Omental fat pad (tissue), 4 donors: ENCODE measurements at places on chromosomes 7 and 10. TPM values are rescaled to one million over a fixed set of nuclear protein-coding genes. Genes with fewer than 3 reads are reported as not detected.

DNA sequence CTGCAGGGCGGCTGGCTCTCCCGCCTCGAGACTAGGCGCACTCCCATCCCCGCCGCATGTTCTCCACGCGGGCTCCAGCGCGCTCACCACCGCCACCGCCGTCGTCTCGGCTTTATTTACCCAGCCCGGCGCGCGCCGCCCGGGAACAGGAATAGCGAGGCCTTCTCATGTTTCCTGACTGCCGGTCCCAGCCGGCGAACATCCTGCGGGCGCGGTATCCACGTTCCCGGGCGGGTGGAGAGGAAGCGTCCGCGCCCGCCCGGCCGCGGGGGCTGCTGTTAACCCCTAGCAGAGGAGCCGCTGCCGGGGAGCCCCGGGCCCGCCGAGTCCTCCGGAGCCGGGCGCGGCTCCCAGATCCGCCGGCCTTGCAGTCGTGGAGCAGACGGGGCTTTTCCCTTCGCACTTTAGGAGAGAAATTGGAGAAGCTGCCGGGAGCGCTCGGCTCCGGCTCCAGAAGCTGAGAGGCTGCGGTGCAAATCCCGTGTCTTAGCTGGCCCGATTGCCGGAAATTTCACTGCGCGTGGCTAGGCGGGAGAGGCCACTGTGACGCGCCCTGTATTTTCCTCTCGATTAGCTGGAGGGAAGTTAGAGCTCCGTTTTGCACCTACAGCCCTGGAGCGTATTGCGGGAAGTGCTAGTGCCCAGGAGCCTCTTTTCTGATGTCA, at the start of gene MKX:
MKX (minus strand) TSS at position 88 of the 665 bp plus-strand sequence. CDS start 2,404 bp downstream, outside the sequence.
- DNase-seq = peak; percentile 51

DNA sequence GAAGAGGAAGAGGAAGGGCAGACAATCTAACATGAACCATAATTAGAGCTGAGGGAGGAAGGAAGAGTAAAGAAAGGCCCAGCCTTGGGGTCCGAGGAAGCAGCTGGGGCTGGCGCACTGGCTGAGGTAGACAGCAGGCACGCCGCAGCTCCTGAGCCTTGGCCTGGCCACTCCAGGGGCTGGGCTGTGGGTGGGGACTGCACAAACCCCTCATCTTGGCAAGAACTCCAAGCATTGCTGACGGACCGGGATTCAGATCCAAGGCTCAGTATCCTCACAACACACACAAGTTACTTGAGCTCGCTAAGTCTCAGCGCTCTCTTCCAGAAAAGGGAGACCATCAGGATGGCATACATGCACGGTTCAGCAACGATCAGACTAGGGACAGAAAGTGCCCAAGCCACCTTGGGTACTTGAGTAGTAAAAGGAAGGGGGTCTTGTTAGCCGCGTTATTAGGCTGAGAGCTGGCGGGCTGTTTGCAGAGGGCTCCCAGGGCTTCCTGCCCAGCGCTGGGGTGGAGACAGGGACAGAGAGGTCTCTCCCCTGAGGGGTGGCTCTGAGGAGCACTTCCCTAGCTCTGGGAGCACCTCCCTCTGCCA, 4.5 kb downstream of the TNS3 start:
- no peak for DNase-seq

Gene HOXA11
- not detected for total RNA-seq

DNA sequence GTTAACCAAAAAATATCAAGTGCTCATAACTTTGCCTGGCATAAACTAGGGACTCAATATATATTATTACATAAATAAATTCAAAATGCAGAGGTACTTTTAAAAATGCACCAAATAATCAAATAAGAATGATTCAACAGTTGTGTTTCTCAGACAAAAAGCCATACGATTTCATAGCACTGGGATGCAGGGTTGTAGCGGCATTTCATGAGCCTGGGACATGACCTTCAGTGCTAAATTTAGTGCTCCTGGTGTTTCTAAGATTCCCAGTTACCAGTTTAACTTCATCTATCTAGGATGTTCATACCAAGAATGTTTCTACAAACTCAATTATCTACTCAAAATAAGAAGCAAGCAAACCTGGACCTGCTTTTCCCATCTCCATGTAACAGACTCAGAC, 4.0 kb downstream of the JAZF1 start:
- no peak for DNase-seq

Gene PRSS37
- total RNA-seq = not detected

Gene GPR26
- not detected for total RNA-seq

Gene GPR37
- 0.84 TPM for total RNA-seq

DNA sequence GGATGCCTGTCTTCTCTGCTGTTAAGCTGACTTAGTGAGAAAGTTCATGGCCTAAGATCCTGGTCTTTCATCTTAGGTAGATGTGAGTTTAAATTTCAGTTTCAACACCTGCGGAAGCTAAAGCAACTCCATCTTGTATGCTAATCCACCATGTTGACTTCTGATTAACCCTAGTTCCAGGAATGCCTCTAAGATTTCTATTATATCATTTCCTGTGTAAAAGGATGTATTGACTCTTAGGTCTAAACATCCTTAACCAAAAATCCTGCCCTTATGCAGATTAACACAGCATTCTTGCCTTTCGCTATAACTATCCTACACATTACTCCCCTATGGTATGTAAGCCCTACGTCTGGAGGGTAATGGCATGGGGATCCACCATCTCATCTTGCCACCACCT, 94.4 kb upstream of the CCDC6 start:
- no peak for DNase-seq

GRCh38 chr7:52715701-52716100, 319.7 kb upstream of the POM121L12 start:
- no peak for DNase-seq

Gene TNKS2
- total RNA-seq = 48.6 TPM

Gene CLRN3
- total RNA-seq = not detected

GRCh38 chr10:114802177-114802576, 19.4 kb upstream of the FHIP2A start:
- DNase-seq = no peak

Gene NXPH1
- not detected for total RNA-seq

DNA sequence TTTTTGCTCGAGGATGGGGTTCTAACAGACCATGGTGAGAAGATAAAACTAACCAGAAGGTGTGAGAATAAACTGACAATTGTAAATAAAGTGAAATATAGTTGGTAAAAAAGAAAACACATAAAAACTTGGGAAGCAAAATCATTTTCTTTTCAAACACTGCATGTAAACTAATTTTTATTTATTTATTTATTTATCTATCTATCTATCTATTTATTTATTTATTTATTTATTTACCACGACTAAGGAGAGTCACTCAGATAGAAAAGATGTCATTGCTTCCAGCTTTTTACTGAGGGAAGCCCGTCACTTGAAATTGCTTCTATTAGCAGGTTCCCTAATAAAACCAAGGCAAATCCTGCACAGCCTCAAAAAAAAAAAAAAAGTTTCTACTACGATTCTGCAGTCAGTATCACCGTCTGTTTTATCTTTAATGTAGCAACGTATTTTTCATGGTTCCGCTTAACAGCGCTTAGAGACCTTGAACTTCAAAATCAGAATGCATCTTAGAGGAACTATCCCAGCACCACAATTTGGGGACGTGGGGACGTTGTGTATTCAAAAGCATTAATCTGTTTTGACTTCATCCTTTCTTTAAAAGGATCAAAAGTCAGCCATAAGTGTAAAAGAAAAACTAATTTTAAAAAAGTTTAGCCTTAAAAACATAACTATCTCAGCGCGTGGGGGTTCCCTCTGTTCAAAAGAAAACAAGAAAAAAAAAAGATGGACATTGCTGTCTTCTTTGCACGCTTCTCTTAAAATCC, 33.3 kb upstream of the EBLN1 start:
- DNase-seq = no peak

GRCh38 chr7:107103369-107103768, 58.9 kb downstream of the PRKAR2B start:
- DNase-seq = no peak
